ENCODE measurements at places on chromosomes 7 and 10.

GRCh38 chr7:105691082-105691679 lies 109.9 kb upstream of the EFCAB10 start:
- no peak for DNase-seq

DNA sequence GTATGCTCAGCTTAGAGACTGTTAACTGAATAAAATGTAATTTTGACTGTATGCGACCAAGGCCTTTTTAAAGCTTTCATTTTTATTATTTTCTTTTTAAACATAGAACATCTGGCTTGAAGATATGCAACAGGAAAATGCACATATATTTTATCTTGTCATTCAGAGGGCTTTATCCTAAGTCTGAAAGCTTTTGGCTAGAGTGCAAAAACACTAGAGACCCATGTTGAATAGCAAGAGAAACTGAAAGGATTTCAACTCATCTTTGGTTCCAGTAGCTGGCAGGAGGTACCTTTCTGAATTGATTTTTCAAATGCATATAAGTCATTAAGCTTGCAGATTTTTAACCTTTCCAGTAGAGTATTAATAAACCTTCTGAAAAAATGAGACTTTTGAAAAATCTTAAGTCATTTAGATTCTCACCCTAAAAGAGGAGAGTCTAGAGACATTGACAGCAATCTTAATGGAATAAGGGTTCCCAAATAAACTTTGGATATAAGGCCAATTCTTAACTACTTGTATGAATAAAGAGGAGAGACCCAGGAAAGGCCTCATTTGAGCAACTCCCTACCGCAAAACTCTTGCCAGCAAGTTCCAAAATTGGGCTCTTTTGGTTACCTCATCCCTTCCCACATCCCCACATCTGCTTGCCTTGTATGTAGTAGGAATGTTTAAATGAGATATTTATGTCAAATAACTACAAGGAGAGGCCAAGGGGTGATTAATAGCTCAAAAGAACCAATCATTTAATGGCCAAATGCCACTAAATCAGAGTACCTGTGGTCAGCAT lies 454.4 kb downstream of the HTR7 start:
- DNase-seq = no peak

DNA sequence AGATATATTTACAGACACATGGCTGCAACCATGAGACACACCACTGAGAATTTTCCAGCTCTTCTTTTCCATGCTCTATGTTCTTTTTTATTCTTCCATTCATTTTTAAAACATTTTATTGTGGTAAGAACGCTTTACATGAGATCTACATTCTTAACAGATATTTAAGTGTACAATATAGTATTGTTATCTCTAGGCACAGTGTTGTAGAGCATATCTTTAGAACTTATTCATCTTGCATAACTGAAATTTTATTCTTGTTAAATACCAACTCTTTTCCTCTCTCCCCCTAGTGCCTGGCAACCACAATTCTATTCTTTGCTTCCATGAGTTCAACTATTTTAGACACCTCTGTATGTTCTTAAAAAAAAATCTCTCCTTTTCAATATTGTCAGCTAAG lies 67.1 kb upstream of the HABP2 start:
- no peak for DNase-seq

DNA sequence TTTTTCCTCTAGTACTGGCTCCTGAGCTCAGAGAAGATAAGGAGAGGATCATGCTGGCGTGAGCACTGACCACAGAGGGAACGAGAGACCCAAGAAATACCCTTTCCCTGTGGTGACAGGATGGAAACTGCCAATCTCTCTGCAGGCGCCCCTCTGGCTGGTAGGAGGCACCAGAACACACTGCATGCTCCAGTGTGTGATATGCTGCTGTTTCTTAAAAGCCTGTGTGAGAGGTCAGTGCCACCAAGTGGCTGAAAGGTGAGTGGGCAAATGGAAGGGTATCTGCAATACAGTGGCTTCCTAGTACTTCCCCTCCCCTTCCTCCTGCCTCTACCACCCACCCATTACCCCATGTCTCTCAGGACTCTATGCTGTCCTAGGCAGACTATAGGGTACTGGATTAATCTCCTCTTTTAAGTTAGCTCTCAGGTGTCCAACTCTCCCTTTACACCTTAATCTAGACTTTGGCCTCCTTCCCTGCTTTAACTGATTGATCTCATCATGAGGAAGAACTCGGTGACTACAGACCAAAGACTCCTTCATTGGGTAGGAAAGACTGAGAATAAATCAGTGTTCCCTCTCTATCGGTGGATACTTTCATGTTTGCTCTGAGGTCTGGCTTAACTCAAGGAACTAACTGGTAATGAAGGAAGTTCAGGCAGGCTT lies 283.6 kb downstream of the ADRA2A start:
- DNase-seq = no peak

GRCh38 chr10:116521424-116522290 lies 24.1 kb upstream of the PNLIP start:
- no peak for DNase-seq

DNA sequence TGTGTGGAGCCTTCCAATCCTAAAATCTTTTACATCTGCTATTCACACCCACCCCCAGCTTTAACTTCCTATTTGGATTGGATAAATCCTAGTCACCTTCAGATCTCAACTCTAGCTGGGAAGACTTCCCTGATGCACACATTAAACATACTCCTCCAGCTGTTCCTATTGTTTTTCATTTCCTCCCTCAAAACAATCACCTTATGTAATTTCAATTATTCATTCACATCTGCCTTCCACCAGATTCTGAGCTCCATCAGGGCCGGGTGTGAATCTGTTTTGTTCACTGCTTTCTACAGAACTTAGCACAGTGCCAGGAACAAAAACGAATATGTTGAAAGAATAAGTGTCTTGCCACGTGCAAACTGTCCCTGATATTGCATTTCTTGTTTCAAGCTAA lies 497.4 kb downstream of the PLXDC2 start:
- no peak for DNase-seq

- DNase-seq = peak; percentile 8
These were observed 181.2 kb upstream of the ITGB1 start for GRCh38 chr10:33139181-33139646.

DNA sequence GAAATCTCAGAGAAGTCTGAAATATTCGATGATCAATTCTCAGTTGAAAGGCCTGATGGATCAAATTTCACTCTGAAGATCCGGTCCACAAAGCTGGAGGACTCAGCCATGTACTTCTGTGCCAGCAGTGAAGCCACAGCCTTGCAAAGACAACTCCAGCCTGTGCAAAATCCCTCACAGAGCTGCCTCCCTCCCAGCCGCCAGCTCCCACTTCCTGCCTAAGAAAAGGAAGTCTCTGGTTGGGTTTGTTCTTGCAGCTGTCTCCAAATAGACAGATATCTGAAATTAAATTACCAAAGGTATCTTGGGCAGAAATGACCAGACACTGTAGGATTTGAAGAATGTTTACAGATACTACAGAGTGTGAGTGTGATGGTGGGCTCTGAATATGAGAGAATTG lies 43.4 kb upstream of the PRSS58 start:
- no peak for DNase-seq

DNA sequence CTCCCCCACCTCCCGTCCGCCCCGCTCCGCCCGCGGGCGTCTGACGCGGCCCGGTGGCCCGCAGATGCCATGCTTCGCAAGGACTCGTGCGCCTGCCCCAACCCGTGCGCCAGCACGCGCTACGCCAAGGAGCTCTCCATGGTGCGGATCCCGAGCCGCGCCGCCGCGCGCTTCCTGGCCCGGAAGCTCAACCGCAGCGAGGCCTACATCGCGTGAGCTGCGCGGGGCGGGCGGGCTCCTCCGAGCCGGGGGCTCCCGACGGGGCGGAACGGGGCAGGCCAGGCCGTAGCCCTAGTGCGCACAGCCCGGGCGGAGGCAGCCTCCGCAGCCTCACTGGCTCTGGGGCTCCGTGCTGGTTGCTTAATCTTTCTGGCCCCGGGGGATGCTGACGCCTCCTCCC lies 2.8 kb downstream of the ASIC3 start:
- DNase-seq = peak; percentile 17

DNA sequence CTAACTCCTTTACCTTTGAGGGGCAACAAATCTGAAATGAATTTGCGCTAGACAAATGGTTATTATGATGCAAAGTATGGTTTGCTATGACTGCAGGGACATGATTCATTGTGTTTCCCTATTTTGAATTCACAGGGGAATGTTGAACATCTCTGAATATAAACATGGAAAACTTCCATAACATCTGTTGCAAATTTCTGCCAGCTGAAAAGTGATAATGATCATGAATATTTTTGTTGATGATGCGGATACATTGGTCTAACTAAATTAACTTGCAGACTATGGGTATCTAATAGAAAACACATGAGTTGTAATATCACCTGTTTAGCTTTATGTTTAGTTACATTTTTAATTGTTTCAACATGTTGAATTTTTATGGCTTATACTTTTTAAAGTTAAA lies 1325.5 kb downstream of the REEP3 start:
- DNase-seq = no peak

- DNase-seq = no peak
These were observed 758 bp downstream of the DPCD start for GRCh38 chr10:101588879-101589278.

DNA sequence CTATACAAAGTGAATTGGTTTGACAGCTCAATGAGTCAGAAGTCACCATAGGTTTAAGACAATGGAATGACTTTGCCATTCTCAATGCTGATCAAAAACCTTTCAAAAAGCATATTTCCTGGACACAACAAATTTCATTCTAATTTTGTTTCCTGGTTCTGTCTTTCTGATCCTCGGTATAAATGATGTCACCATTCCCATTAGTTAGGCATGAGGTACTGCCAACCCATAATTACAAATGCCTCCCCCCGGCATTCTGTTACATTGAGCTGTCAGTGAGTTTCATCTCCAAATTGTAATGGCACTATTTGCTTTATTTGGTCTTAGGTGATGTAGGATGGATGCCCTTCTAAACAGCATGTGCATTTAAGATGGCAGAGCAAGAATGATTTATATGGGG lies 81.7 kb upstream of the NFE2L3 start:
- DNase-seq = no peak

- DNase-seq = no peak
These were observed 365.1 kb downstream of the GRID1 start for GRCh38 chr10:86001521-86001920.

DNA sequence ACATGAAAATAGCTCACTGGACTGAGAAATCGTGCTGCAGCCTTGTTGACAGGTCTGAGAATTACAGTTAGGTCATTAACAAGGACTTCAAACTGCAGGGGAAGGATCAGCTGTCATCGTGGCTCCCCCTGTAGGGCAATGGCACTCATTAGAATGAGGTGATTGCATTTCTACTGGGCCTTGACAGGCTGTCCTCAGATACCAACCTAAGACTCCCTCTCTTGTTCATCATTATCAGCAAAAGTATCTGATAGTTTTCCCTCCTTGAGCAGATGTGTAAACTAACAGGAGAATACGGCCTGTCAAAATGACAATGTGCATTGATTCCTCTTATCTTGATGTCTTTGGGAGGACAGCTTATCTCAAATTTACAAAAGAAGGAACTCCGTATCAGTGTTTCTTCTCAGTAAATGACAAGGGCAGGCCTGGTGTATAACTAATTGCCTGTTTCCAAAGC lies 648.5 kb upstream of the LRRN3 start:
- DNase-seq = no peak

DNA sequence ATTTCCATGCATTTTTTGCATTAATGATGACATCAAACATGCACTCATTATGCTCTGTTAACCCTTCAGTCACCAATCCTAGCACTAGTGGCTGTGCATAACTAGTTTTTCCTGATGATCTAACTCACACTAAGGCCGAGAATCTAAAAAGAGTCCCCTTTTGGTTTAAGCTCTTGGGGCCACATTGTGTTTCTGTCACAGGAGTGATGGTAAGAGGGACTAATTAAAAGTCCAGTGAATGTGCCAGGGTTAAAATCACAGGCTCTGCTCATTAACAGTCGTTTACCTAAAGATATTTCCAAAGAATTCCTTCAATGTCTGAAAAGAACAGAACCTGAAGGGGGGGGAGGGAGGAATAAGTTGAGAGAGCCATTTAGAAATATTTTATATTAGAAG lies 359.0 kb upstream of the ANKRD30A start:
- DNase-seq = no peak

GRCh38 chr7:119270045-119270464 lies 1002.9 kb upstream of the KCND2 start:
- DNase-seq = no peak

- DNase-seq = no peak
These were observed 34.8 kb upstream of the OSBPL3 start for GRCh38 chr7:25014756-25015155.

- no peak for DNase-seq
These were observed 8.8 kb upstream of the ZC3HAV1 start for GRCh38 chr7:139118234-139118804.

- no peak for DNase-seq
These were observed 2.6 kb upstream of the ZNF853 start for GRCh38 chr7:6612819-6613218.

GRCh38 chr7:137130751-137131158 lies 212.8 kb downstream of the PTN start:
- DNase-seq = no peak

- DNase-seq = no peak
These were observed 61.8 kb upstream of the CAPZA2 start for GRCh38 chr7:116800594-116800993.

DNA sequence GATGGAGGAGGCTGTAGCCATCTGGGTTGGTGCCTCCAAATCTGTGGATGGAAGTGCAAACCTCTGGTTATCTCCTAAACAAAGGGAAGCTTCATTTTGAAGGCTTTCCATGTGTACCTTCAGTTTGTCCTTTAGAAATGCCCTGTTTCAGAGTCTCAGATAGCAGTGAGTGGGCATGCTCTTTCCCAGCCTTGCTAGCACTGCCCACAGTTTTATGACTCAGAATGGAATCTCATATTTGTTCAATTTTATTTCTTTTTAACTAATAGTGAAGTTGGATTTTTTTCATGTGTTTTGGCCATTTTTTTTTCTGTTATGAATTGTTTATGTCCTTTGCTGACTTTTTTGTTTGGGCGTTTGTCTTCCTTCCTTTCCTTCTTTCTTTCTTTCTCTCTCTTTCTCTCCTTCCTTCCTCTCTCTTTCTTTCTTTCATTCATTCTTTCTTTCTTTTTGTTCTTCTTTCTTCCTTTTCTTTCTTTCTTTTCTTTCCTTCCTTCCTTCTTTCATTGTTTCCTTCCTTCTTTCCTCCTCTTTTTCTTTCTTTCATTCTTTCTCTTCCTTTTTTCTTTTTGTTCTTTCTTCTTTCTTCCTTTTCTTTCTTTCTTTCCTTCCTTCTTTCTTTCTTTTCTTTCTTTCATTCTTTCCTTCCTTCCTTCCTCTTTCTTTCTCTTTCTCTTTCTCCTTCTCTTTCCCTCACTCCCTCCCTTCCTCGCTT lies 25.6 kb downstream of the PRF1 start:
- DNase-seq = no peak

GRCh38 chr10:112517451-112517862 lies 70.4 kb downstream of the VTI1A start:
- DNase-seq = no peak

- DNase-seq = no peak
These were observed 45.5 kb upstream of the ADARB2 start for GRCh38 chr10:1782841-1783240.

- no peak for DNase-seq
These were observed 409.8 kb upstream of the ZMIZ1 start for GRCh38 chr10:78658645-78659597.

GRCh38 chr7:20409961-20410360 lies 79.3 kb downstream of the ITGB8 start:
- no peak for DNase-seq

- DNase-seq = no peak
These were observed 186.0 kb upstream of the SHH start for GRCh38 chr7:155998328-155998691.

- no peak for DNase-seq
These were observed 136.4 kb downstream of the TMEM26 start for GRCh38 chr10:61316676-61317265.
